Activated T-helper 9 cell treated with anti-CD3 and anti-CD28 coated beads, Interleukin-2, amount 50 U/mL, for 16 hours (primary cell): ENCODE measurements at places on chromosomes 3 and 15.

GRCh38 chr3:53168175-53168923, 7.3 kb downstream of the PRKCD start:
- no peak for DNase-seq

DNA sequence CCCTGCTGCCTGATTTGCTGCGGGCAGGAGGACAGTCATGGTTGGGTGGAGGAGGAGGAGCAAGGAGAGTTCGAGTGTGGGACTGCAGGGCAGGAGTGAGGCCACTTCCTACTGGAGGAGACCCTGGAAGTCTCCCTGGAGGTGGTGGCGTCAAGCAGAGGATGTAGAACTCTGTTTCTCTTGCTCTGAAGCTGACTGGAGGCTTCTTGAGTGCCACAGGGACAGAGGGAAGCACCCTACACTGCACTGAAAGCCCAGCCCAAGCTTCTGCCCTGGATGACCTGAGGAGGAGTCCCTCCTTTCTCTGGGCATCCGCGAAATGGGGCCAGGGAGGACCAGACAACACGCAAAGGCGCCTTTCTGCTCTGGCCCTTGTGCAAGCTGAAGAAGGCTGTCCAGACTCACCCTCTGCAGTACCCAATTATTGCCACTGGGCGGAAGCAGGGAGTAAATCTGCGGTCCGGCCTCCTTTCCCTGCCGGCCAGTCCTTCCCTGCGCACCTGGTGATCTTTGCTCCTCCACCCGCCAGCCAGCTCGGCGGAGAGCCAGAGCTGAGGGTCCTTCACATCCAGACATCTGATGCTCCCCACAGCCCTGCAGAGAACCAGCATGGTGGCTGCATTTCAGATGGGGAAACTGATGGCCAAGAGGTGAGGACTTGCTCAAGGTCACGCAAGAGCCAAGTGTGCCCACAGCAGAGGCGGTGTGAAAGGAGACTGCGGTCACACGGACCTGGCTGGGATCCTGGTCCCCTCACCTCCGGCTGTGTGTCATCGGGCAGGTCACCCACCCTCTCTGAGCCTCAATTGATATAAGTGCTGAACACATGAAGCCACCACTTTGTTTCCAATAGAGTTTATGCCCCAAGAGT, 207.1 kb downstream of the TBC1D2B start:
- no peak for DNase-seq

DNA sequence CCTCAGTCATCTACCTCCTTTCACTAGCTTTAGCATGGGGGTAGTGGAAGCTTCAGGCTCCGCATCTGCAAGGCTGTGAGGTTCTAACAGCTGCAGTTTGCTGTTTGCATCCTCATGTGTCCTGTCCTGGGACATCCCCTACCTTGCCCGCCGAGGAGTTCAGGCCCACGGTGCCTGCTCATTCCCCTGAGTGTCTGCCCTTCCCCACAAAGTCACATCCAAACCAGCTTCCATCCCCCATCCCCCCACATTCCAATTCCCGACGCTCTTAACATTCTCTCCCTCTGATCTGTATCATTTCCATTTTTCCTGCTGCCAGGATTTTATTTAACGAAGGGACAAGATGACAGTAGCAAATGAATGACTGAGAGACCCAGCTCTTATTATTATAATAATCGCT, 43.8 kb downstream of the HRH1 start:
- DNase-seq, result no peak

- DNase-seq, result no peak
Measured at GRCh38 chr3:168951884-168952283, 711.6 kb downstream of the MECOM start.

- DNase-seq, result no peak
Measured at GRCh38 chr15:79094611-79095021, 4.0 kb upstream of the RASGRF1 start.

DNA sequence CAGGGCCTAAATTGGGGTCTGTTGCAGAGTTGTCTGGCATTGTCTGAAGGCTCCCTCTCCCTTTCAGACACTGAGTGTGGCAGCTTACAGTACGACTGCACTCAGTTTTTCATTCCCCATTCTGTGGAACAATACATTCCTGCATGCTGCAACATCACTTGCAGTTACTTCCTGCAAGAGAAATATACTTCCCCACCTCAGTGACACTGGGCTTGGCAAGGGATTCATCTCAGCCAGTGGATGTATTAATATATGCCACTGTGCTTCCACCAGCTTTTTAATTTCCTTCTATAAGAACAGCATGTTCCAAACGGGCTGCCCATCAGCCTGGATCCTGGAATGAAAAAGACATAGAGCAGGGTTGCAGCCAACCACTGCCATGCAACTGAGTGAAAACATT, 23.1 kb downstream of the B3GALNT1 start:
- no peak for DNase-seq

DNA sequence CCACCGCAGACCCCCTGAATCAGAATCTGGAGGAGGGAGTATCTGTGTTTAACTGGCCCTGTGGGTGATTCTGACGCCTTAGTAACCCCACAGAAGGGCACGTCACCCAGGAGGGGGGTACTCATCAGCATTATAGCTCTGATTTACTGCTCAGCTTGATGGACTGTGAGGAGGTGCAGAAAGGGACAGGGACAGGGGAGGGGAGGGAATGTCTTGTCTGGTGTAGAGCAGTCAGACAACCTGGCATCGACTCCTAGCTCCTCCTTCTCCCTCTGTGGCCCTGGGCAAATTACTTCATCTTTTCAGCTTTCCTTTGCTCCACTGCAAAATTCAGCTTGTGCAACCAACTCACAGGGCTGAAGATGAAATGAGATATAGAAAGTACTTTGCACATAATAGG, 42.3 kb upstream of the GLCE start:
- DNase-seq, result no peak

DNA sequence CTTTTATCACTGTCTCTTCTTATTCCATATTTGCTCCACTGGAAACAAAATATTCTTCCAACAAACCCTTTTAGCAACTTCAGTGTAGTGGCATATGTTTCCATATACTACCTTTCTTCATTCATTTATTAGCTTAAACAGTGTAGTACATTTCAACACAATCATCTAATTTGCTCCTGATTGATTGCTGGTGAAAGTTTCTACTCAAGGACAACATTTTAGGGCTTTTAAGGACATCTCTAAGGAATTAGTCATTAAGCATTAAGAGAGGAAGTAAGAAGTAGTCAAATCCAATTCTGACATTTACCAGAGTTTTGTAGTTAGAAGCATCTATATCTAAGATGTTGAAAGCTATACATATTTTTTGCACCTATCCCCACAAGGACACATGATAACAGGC, 55.8 kb downstream of the RSRC1 start:
- DNase-seq, result no peak

- no peak for DNase-seq
Measured at GRCh38 chr3:124777762-124778470, 47.7 kb downstream of the UMPS start.

- DNase-seq, result no peak
Measured at GRCh38 chr3:39707314-39707909, 102.0 kb upstream of the MYRIP start.

DNA sequence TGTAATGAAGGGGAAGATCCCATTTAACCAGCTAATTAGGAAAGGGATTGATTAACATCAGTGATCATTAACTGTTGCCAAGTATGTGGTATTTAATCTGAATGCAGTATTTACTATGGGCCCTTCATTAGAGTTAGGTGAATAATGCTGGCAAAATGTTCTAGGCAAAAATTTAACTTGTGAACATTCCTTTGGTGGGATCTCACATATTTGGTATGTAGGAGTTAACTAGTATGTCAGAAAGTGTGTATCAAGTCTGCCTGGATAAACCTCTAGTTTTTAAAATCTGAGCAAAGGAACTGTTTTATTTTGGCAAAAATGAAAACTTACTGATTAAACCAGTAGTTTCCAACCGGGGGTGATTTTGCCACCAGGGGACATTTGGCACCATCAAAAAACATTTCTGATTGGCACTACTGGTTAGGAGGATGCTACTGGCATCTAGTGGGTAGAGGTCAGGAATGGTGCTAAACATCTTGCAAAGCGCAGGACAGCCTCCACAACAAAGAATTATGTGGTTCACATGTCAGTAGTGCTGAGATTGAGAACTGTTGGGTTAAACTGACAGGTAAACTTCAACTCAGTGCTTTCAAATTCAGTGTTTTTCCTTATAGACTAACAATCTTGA, 22.5 kb downstream of the LRTM1 start:
- no peak for DNase-seq

GRCh38 chr3:52238761-52239701, at the start of gene TWF2:
Gene TWF2 (minus strand): TSS chr3:52239158. CDS start chr3:52239016, 142 bp downstream.
- peak; percentile 86 for DNase-seq

- DNase-seq, result no peak
Measured at GRCh38 chr15:66733976-66734375, 31.9 kb downstream of the SMAD6 start.

DNA sequence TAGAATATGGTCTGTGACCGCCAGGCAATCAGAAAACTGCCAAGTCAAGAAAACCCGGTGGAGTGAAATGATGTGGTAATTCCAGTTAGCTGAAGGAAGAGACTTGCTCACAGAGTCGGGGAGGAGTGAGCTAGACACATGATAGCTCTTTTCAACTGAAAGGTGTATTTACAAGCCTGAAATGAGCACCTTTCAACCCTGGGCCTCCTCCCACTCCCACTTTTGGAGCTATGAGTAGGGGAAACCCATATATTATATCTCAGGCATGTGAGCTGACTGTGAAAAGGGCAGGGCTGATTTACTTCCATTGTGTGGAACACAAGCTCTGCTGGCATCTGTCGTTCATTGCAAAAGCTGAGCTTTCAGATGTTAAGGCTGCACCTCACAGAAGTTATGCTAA, 960.2 kb downstream of the TUSC7 start:
- no peak for DNase-seq

GRCh38 chr15:69610277-69610676, 157.7 kb downstream of the RPLP1 start:
- no peak for DNase-seq
